ENCODE measurements at places on chromosomes 4 and X.

DNA sequence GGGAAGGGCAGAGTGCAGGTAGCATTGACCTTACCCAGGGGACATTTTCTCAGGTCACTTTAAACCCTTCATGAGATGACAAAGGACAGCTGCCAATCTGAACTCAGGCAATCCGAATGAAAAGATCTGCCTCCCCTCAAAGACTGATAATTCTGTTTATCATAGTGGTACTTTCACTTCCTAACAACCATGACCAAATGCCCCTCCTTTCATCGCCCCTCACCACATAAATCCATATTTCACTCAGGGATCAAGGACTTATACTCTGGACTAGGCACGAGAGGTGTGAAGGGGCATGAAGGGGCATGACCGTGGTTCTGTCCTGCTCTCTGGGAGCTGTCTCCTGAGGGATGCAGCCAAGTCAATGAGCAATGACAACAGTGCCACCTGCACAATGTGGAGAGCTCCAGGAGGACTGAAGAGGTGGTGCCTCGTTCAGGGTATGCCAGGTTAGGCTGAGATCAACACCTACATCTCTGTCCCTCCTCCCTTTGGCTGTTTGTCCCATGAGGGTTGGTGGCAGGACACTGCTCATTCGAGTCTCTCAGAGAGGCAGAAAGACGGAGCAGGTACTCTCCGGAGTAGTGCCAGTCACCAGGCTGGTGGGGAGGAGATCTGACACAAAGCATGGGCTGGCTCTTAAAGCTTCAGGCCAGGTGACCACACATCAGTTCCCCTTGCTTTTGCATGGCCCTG lies 12.5 kb downstream of the HS3ST1 start:
- DNase-seq: no peak

GRCh38 chr4:175127314-175127713 lies 209.2 kb downstream of the ADAM29 start:
- no peak for DNase-seq

DNA sequence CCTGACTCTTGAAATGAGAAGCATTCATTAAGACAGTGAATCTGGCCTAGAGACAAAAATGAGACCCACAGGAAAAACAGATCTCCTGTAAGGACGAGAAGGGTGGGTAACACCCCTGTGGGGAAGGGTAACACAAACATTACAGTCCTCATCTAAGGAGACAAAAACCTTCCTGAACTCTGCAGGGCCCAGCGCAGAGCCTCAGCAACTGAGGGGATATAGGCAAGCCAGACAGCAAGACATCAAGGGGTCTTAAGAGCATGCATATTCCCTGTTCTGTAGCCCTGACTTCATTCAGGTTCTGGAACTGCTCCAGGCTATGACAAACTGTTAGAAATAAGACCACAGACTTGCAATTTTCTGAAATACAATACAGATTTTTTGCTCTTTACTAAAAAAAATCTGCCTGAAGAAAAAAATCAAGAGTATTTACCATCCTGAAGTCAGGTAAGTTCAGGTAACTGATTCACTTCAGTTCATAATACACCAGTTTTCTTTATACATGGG lies 15.5 kb downstream of the COX18 start:
- no peak for DNase-seq

GRCh38 chrX:3962511-3963311 lies 249.3 kb upstream of the PRKX start:
- DNase-seq: no peak

GRCh38 chr4:186621959-186622553 lies 66.7 kb upstream of the MTNR1A start:
- DNase-seq: no peak

GRCh38 chrX:111309083-111309482 lies 38.8 kb upstream of the CAPN6 start:
- no peak for DNase-seq

GRCh38 chr4:153513596-153513995 lies 47.4 kb downstream of the TMEM131L start:
- DNase-seq: no peak

- no peak for DNase-seq
Observed at GRCh38 chrX:28108186-28108945, 127.1 kb upstream of the DCAF8L1 start.

- no peak for DNase-seq
Observed at GRCh38 chr4:8477676-8478075, 37.1 kb downstream of the TRMT44 start.

- DNase-seq: no peak
Observed at GRCh38 chrX:71315917-71316316, 14.4 kb downstream of the ITGB1BP2 start.

GRCh38 chrX:39936886-39937770 lies 160.6 kb downstream of the BCOR start:
- DNase-seq: peak; percentile 37

DNA sequence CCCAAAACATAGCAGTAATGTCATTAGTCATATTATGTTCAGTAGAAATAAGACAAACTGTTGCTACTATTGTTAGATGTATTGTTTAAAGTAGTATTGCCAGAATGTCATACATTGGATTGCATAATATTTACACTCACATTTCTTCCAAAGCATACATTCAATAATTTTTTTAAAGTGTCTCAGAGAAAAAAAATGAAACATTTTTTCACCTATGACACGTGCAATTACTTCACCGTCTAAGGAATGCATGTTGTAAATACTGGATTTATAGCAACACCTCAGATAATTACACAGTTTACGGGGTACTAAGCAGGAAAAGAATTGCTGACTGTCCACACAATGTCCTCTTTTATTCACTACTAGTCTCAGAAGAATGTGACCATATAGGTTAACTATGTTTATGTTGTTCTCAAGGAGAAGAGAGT lies 162.1 kb downstream of the PCDH18 start:
- DNase-seq: no peak

DNA sequence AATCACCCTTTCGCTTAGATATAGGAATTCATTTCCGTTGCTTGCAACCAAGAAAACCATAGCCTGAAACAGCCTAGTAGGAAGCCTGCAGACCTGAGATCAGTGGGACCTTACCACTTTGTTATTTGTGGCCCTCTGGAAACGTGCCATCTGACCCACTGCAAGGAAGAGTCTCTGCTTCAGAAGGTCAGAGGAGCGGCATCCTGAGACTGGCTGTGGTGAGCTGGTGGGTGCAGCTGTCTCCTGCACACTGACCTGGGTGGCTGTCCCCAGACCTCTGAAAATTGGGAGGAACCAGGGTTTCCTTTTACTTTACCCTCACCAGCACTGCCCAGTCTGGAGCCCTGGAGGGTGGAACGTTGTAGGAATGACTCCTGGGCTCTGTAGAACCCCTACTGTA lies 18.2 kb downstream of the SHROOM2 start:
- DNase-seq: no peak

GRCh38 chr4:133921280-133922195 lies 280.1 kb downstream of the PABPC4L start:
- DNase-seq: no peak

DNA sequence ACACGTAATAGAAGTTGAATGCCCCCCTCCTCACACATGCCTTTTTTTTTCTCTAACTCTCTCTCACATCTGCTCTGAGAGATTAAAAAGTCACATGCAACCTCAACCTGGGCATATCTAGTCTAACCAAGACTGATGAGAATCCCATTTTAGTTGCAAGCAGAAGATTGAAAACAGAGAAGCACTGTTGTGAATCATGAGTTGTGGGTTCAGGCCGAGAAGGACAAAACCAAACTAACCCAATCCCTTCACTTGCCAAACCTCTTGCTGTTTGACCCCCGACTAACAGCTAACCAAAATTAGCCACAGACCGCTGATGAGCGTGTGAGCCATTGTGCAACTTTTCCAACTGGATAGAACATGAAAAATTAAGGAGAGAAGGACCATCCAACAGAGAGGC lies 31.8 kb downstream of the CXCL1 start:
- no peak for DNase-seq

Measured in activated naive CD4-positive, alpha-beta T cell treated with anti-CD3 and anti-CD28 coated beads, Interleukin-2, amount 10 ng/mL, durations not matched to agents 7 days and 5 days (primary cell).